ENCODE measurements at places on chromosomes 1 and 21. TPM values are rescaled to one million over a fixed set of nuclear protein-coding genes. Genes with fewer than 3 reads are reported as not detected.
A peak's percentile ranks its signal among the peaks of the same experiment; 100 is the strongest.

The CD5L gene
- not detected for total RNA-seq

The TCHH gene
- not detected for total RNA-seq

The ESPN gene
- under 0.01 TPM for total RNA-seq

The HES3 gene
- total RNA-seq = not detected

The HSD11B1 gene
- total RNA-seq = 0.28 TPM

The SLC25A34 gene
- total RNA-seq = under 0.01 TPM

The C1orf56 gene
- total RNA-seq = 0.54 TPM

DNA sequence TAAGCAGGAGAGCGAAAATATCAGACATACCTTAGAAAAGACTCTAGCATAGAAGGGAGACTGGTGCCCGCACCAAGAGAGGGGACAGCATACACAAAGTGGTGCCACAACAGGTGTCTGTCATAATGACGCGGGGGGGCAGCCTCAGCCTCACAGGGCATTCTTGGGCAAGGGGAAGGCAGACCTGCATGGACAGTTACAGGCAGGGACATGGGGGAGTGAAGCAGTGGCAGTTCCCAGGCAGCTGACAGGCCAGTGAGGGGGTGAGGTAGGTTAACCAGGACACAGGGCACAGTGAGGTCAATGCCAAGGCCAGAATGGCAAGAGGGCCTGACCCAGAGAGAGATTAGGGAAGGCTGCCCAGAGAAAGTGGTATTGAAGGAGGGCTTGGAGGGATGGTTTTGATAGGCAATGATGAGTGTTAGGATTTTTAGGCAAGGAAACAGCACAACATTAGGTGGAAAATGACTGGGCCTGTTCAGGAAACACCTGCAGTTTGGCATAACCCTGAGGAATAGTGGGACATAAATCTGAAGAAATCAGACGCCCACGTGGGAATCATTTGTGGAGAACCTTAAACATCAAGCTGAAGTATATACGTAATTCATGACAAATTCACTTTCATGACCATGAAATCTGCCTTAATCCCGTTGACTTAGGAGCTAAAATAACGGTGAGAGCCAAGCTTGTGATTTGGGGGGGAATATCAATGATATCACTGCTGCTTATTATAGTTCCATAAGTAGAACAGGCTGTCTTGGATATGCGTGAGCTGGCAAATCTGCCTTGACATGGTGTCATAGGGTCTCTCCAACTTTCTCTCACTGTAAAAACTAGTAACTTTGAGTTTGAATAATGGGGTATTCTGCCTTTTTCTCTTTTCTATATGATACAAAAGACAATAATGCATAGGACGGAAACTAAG, 8.9 kb downstream of the PTPN14 start:
- H3K4me1 ChIP-seq = peaks cover 20% of the 10 kb centered on the region
- no peak for DNase-seq
- H3K27ac ChIP-seq = peak overlapping the region; percentile 8
- no peak overlapping the region for H3K4me3 ChIP-seq
- H3K36me3 ChIP-seq = peaks cover 5% of the 10 kb centered on the region
- H3K27me3 ChIP-seq = no peaks in the 10 kb centered on the region

DNA sequence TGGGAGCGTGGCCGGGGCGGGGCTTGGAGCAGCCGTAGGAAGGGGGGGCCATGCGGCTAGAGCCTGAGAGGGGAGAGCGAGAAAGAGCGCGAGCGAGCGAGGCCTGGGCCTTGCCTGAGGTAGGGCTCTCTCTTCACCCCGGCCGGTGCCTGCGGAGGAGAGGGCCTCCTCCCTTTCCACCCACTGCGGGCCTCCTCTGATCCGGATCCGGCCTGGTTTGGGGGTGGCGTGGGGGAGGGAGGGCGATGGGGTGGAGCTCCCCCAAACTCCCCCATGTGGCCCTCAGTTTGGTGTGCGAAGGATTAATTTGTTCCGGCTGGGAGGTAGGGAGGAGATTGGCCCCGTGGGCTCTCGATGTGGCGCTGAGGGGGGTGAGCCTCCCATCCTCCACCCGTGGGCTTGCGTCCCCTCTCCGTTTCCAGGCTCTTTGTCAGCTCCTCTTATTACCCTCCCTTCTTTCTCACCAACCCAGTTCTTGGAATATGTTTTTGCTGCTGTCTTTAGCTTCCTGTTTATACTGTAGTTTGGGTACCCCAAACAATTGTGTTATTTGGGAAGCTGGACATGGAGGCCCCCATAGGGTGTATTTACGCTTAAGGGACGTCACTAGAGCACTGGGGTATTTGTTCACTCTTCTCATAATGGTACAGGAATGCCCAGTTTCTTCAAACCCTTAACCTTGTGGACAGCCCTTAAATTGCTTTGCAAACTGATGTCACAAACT, 685 bp downstream of the UBAP2L start:
- H3K36me3 ChIP-seq = peaks cover 24% of the 10 kb centered on the region
- H3K27ac ChIP-seq = peak overlapping the region; percentile 98
- H3K4me3 ChIP-seq = peak overlapping the region; percentile 94
- H3K27me3 ChIP-seq = no peaks in the 10 kb centered on the region
- peak; percentile 87 for DNase-seq
- H3K4me1 ChIP-seq = no peaks in the 10 kb centered on the region

- peak; percentile 50 for DNase-seq
- peaks cover 16% of the 10 kb centered on the region for H3K36me3 ChIP-seq
- peak overlapping the region; percentile 48 for H3K4me3 ChIP-seq
- H3K27me3 ChIP-seq = peaks cover 6% of the 10 kb centered on the region
- peak overlapping the region; percentile 77 for H3K27ac ChIP-seq
These were observed 1.7 kb downstream of the NES start for GRCh38 chr1:156675210-156676113.

DNA sequence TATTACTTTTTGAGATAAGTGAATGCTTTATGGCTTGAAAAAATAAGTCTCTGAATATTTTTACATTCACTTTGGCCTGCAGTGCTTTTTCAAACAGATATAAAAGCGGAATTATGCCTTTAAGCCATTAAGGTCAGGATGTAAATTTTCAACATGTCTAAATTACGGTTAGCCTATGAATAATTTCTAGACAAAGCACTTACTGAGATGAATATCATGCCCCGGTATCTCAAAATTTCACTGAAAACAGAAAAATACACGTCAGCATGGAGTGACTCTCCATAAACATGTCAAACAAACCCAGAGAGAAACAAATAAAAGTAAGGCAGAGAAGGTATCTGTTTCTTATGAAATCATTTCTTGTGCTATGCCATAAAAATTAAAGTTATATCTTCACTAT, 853.9 kb downstream of the KCNT2 start:
- no peak overlapping the region for H3K4me3 ChIP-seq
- no peak overlapping the region for H3K27ac ChIP-seq
- no peaks in the 10 kb centered on the region for H3K27me3 ChIP-seq

DNA sequence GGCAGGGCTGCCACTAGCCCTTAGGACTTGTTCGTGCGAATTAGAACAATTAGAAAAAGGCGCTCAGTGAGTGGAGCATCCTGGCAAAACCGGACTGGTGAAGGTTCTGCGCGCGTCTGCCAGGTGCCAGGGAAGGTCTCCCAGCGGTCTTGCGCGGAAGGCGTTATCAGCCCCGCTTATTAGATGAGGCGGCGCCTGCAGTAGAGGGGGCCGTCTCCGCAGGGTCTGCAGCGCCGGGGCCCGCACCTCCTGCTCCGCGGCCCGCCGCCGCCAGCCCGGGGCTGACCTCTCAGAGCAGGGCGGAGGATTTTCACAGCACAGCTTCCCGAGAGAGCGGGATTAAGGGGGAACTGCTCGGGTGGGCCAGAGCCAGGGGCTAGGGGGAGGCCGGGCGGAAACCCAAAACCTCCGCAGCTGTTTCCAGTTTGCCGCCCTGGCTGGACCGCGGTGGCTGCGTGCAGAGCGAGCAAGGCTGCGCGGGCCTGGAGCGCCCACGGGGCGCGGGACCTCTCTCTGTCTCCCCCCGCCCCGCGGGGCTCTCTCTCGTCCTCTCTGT, 155.2 kb downstream of the FOXD2 start:
- no peak overlapping the region for H3K27ac ChIP-seq
- no peak overlapping the region for H3K4me3 ChIP-seq

GRCh38 chr1:167592475-167592874, 37.6 kb upstream of the RCSD1 start:
- H3K27ac ChIP-seq = no peak overlapping the region
- H3K4me1 ChIP-seq = no peaks in the 10 kb centered on the region
- no peaks in the 10 kb centered on the region for H3K27me3 ChIP-seq
- H3K4me3 ChIP-seq = no peak overlapping the region
- no peaks in the 10 kb centered on the region for H3K36me3 ChIP-seq

DNA sequence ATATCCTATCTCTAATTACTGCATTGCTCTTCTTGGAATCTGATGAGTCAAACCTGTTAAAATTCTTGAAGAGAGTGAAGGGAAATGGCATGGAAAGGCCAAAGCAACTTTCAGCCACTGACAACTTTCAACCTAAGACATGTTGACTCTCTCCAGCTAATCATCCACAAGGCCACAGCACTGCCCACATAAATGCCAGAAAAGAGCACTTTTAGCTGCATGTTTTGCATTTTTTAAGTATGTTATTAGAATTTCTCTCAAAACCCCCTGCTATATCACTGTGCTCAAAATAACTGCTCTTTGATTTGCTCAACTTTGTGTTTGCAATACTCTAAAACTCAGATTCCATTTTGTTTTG, 352.5 kb downstream of the ADGRL2 start:
- no peak overlapping the region for H3K4me3 ChIP-seq
- no peaks in the 10 kb centered on the region for H3K27me3 ChIP-seq
- no peaks in the 10 kb centered on the region for H3K36me3 ChIP-seq

DNA sequence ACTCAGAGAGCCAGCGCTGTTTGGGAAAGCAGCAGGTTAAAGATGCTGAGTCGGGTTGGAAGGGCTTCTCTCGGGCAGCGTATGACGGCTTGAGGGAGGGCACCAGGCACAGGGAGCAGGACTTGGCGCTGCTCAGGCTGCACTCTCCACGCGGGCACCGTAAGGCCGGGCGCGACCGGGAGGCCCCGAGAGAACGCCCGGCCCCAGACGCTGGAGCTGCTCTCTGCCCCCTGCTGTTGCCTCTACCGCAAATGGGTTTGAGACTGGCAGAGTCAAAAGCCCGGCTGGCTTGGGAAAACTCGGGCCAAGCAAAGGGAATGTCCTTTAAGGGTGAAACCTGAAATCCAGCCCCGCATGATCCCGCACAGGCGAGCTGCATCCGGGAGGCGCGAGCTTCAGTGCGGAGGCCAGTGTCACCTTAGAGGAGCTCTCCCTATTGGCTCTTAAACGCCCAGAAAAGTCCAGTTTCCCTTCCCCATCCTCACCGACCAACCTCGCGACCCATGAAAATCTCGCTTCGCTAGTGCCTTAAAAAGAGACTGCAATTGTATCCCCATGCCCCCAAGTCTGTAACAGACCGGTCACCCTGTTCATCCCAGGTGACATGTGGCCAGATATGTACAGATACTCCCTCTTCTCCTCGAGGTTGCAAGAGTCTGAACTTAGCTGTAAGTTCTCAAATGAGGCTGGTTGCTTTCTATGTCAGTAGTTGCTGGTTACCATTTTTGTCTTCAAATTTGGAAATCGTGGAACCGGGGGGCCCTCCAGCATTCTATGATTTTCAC, 1.1 kb downstream of the PRRX1 start:
- peak overlapping the region; percentile 80 for H3K27ac ChIP-seq
- DNase-seq = peak; percentile 61
- H3K4me3 ChIP-seq = peak overlapping the region; percentile 88
- peaks cover 11% of the 10 kb centered on the region for H3K36me3 ChIP-seq
- no peaks in the 10 kb centered on the region for H3K27me3 ChIP-seq
- H3K4me1 ChIP-seq = peaks cover 14% of the 10 kb centered on the region

Data from IMR-90 (cell line).